DMS153 (cell line): ENCODE measurements at places on chromosomes 4 and X.

- no peak for DNase-seq
Measured at GRCh38 chrX:118038614-118039365, 77.8 kb downstream of the KLHL13 start.

GRCh38 chrX:129798888-129799287 lies 19.1 kb downstream of the SASH3 start:
- no peak for DNase-seq

GRCh38 chr4:139633661-139634060 lies 32.0 kb upstream of the MGST2 start:
- DNase-seq = peak; percentile 34

- no peak for DNase-seq
Measured at GRCh38 chr4:89759426-89759825, 77.5 kb downstream of the SNCA start.

GRCh38 chr4:126827669-126828068 lies 805.1 kb upstream of the INTU start:
- DNase-seq = no peak

- DNase-seq = no peak
Measured at GRCh38 chr4:24089851-24090534, 200.1 kb upstream of the PPARGC1A start.

DNA sequence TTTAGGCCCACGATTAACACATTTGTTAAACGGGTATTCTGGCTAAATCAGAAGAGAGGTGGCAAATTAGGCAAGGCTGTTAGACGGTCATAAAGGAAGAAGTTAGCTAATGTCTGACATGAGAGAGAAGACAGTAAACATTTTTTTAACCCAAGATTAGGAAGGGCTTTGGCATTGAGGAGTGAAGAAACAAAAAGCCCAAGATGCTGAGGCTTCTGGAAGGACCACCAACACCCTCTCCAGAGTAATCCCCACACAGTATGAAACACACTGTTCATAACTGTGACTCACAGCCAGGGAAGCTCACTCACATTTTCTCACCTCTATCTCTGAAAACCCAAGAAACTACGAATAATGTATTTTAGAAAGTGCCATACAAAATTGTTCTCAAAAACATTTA lies 127.6 kb downstream of the AMELX start:
- no peak for DNase-seq

GRCh38 chrX:40171513-40172400 lies 74.0 kb upstream of the BCOR start:
- no peak for DNase-seq

GRCh38 chr4:123996718-123997510 lies 600.3 kb downstream of the SPRY1 start:
- DNase-seq = peak; percentile 41

DNA sequence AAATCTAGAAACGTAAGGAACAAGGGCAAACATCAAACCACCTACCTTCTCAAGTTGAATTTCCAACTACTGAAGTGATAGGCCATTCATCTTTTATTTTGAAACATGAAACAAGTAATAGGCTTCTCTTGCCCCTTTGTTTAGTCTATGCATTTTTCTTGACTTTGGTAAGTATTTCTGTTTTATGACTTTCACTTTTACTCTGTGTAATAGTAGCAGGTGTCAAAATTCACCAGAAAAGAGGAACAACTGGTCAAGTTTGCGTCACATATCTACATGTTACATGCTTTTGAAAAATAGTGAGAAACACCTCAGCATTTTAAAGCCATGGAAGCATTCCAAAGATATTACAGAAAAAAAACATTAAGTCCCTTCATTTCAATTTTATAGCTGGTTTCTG lies 157.1 kb upstream of the FTHL17 start:
- no peak for DNase-seq
